ENCODE measurements at places on chromosomes 1 and 21.

DNA sequence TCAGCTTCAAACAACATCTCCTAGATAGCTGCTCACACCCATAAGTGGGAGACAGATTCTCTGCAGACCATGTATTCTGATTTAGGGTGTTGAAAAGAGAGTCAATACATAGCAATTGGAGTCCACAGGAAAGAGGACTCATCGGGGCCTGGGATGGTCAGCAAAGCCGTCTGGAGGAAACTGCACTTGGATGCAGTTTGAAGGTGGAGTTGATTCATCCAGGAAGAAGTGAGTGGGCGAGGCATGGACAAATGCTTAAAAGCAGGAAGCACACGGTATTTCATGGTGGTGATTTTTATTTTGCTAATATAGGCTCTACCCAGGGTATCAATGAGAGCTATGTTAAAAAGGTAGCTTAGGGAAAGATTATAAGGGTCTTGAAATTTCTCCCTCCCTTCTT is 36.8 kb upstream of the DIRAS3 start:
- DNase-seq = no peak

- no peak for DNase-seq
Observed at GRCh38 chr1:67308136-67308535, 463 bp downstream of the IL12RB2 start.

DNA sequence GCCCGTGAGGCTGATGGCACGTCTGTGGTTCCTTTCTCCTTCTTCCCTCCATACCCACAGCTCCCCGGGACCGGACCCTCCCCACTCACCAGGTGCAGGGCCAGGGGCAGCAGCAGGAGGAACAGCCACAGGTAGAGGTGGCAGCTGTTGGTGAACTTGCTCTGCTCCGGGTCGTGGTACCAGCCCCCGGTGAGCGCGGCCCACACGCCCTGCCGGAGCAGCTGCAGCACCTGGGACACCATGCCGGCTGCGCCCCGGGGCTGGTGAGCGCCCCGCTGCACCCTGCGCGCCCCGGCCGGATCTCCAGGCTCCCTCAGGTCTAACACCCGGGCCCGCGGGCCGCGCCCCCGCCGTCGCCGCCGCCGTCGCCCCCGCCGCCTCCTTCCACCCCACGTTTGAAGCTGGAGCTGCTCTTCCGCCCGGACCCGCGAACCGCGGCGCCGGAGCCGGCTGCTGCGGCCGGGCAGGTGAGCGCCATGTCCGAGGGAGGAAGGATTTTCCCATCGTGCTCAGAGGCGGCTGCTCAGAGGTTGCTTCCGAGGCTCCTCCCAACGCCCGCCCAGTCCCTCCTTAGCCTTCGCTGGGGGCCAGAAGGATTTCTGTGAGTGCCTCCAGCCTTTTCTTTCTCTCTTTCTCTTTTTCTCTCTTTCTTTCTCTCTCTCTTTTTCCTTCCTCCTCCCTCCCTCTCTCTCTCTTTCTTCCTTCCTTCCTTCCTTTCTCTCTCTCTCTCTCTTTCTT is at the start of gene PCNX2:
TSS of gene PCNX2 (minus strand) at position 489 of the 738 bp plus-strand sequence. CDS start at position 242, 247 bp downstream.
- peak; percentile 38 for DNase-seq

GRCh38 chr1:8554956-8555534 is 237.1 kb downstream of the SLC45A1 start:
- DNase-seq = no peak

DNA sequence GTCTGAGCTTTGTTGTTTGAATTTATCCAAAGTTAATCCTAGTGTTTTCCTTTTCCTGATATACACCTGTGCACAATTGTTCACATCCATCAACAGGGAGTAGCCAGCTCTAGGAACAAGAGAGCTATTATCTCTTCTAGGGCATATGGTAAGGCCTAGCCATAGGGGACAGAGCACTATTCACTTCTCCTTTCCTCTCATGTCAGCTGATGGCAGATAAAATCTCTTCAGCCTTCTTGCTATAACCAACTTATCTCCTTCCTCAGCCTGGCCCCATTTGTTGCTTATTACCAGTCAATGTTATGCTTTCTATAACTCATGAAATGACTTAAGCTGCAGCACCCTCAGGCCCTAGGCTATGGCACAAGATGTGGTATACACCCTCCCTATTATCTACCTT is 38.9 kb downstream of the PATJ start:
- no peak for DNase-seq
